ENCODE measurements at places on chromosomes 7 and 10.

GRCh38 chr7:134364619-134365037, 47.9 kb upstream of the SLC35B4 start:
- DNase-seq, result no peak

- no peak for DNase-seq
Observed at GRCh38 chr10:118978316-118978997, 51.1 kb upstream of the NANOS1 start.

DNA sequence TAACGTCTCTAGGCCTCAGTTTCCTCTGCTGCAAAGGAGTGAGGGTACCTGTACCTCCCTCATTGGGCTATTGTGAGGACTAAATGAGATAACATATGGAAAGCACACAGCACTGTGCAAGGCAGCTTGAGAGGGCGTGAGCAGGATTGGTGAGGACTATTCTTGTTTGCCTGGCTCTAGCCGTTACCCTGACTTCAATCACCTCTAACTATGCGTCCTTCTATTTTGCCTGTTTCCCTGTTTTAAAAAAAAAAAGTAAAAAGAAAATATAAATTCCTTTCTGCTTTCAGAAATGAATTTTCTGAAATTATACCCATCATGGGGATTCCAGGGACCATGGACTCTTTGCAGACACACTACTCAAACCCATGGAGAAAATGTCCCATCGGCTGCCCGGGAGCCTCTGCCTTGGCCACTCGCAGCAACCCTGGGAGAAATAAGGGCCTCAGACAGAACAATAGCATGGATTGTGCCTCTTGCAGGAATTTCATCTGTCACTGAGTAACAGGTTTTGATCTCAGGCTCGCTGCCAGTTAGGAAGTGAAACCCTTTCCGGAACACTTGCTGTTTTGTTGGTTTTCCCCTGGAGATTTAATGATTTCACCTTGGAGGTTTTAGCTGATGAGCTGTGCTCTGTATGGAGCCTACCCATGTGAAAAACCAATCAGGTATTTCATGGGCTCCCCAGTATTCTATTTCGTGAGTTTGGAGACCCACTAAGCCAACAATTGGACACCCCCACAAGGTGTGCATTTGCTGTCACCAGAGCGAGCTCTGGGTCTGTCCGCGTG, 55.6 kb downstream of the STEAP1B start:
- DNase-seq, result no peak

DNA sequence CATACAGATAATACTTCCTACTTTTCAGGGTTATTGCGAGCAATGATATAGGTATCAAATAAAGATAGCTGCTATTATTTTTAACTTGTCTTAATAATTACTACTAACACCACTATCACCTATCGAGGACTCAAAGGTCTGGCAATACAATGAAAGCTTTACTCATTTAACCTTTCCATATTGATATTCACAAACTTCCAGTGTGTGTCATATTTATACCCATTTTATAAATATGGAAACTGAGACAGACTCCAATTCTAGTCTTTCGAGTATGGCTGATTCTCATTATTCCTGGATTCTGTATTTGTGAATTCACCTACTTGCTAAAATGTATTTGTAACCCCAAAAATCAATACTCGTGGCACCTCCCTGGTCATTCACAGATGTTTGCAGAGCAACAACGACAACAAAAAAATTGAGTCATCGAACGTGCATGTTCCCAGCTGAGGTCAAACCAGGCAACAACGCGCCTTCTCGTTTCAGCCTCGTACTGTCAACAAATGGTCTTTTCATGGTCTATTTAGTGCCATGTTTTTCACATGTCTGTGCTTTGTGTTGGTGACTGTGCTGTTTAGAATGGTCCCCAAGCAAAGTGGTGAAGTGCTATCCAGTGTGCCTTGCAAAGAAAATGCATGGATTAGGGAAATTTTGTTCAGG, 51.7 kb downstream of the SMURF1 start:
- no peak for DNase-seq

DNA sequence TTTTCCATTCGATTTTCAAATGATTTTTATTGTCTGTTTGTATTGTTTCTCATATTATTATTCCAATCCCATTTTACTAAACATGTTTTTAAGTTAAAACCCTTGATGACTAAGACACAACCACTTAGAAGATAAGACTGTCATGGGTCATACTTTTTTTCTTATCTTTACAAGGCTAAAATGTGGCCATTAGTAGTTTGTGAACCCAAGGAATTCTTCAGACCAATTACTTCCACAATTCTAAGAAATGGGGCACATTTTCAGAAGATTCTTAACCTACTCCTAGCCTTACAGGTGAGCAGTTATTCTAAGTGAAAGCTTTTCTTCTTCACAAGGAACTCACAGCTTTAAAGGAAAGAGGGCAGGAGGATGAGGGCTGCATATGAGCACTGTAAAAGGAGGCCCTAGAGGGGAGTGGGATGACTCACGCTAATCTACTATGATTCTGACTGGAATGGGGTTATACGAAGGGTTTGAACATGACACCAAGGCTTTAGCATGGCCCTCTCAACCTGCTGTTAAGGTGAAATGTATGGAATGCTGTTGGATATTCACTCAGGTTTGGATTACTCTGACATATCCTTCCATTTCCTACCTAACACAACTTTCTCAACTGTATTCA, 81.0 kb downstream of the SORCS1 start:
- DNase-seq, result no peak

DNA sequence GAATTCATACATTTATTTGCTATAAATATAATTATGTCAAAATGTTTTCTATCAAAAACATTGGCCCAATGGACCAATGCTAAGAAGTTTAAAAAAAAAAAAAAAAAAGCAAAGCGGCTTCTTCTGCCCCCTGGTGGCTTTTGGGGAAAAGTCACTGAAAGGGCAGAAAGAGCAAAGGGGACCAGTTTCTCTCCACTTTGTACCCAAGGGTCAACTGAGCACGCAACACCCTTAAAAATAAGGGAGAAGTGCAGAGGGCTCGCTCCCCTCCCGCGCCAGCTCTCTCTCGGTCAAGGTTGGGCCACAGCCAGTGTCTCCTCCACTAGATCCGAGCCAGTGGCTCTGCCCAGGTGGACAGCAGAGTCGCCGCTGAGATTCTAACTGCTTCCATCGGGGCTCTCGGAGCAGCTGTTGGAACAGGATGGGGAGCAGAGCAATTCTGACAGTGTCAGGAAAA, 136.4 kb upstream of the FGFR2 start:
- peak; percentile 20 for DNase-seq

GRCh38 chr10:112362833-112363232, 11.1 kb upstream of the ACSL5 start:
- DNase-seq, result no peak

DNA sequence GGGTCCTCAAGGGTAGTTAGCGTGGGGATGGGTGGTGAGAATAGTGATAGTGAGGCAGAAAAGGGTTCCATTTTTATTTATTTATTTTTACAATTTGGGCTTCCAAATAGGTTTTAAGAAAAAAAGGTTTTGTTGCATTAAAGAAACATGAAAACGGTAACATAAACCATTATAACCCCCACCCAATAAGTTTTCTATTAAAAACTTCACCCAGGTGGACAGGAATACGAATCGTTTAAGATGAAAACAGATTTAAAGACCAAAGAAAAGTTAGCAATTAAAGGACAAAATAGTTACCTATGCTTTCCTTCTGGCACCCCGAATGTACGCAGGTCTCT, 78.7 kb downstream of the ZFAND4 start:
- DNase-seq, result no peak

DNA sequence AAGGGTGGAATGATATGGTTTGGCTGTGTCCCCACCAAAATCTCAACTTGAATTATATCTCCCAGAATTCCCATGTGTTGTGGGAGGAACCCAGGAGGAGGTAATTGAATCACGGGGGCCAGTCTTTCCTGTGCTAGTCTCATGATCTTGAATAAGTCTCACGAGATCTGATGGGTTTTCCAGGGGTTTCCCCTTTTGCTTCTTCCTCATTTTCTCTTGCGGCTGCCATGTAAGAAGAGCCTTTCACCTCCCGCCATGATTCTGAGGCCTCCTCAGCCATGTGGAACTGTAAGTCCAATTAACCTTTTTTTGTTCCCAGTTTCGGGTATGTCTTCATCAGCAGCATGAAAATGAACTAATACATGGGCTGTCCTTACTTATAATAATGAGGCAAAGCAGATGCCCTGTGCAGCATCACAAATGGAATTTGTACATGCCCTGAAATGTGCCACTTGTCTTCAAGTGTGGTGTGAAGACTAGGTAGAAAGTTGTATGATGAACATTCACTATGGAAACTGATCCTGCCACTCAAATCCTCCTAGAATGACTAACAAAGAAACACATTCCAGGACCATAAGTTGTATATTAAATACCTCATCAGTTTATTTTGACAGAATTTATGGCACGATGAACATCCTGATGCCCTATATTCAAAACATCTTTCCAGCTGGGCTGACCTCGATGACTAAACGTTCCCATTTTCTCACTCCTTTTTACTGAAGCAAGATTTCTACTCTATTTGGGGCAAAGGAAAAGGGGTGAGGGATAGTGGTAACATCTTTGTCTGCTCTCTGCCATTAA, 122.8 kb upstream of the CTTNBP2 start:
- no peak for DNase-seq

DNA sequence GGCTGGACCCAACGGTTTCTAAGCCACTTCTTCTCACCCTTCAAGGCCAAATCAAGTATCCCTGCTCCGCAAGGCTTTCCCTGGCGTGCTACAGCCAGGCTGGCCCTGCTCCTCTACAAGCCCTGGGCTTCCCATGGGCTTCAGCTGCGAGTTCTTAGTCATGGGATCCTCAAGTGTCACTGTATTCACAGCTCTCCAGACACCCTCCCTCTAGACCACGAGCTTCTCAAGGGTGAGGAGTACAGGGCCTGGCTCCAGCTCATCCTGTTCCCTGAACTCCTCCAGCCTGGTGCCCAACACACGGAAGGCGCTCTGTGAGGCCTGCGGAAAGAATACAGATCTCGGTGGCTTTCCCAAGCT, 38.8 kb downstream of the FAM53B start:
- no peak for DNase-seq

GRCh38 chr10:43648095-43648397, 635 bp downstream of the ZNF32 start:
- DNase-seq, result no peak

DNA sequence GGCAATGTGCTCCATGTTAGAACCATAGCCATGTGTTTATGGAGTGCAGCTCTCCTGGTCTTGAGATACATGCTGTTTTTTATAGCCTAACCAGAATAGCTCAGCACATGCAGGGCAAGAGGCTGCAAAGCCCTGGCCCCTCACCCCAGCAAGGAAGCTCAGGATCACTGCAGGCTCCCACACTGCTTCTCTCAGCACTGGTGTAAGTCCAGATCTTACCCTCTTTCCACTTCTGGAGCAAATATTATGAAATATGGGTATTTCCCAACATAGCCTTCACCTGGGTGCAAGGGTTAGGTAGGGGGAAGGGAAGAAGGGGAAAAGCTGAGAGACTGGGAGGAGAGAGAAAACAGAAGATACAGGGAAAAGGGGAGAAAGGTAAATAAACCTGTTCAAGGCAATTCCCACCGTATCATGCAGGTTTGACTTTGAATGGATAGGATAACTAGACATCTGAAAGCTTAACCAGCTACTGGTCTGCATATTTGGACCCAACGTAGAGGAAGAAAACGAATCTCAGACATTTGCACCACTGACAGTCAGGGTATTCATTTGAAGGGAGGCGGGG, 19.7 kb downstream of the SKIDA1 start:
- no peak for DNase-seq

DNA sequence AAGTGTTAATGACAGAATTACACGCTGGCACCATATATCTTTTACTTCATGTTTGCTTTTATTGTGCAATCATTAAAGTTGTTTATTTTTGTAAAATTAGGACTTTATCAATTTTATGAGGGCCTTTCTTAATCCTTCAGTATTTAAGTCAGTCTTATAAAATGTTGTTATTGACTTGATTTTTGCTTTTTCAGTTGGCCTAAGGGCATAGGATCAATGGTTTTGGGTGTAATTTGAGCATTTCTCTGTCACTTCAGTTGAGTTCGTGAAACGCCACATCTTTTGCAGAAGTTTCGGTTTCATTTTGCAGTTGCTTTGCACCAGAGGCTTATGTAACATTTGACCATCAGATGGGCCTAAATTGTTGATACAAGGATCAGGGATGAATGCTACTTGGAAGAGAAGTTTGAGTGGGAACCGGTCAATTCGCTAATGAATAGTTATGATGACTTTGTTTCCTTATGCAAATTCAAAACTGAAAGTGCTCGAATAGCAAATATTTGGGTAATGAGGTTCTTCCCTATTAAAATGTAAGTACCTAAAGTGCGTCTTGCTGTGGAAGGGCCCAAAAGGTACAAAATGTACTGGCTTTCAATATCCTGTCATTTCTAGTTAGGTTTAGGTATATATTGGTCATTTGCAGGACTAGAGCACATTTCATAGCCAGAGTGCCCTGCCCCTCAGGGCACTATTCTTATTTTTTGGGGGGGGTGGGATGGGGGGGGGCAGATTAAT, 340.9 kb downstream of the LRMDA start:
- DNase-seq, result no peak

DNA sequence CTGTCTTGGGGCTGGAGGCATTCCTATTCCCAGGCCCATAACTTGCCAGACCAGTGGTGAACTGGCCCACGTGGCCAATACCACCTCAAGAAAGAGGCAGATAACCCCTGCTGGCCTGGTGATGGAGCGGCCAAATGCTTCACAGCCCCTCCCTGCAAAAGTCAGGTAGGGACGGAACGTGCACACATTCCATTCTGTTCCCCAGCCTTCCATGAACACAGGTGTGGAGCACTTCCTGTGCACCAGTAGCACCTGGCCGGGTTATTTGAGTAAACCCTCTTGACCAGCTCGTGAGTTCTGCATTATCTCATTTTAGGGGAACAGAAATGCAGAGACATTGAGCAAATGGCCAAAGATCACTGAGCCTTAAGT, 134.4 kb downstream of the SH3PXD2A start:
- DNase-seq, result no peak

- no peak for DNase-seq
Observed at GRCh38 chr10:121553511-121554264, 44.6 kb downstream of the FGFR2 start.

GRCh38 chr7:97623333-97623732, 108.6 kb upstream of the TAC1 start:
- no peak for DNase-seq

DNA sequence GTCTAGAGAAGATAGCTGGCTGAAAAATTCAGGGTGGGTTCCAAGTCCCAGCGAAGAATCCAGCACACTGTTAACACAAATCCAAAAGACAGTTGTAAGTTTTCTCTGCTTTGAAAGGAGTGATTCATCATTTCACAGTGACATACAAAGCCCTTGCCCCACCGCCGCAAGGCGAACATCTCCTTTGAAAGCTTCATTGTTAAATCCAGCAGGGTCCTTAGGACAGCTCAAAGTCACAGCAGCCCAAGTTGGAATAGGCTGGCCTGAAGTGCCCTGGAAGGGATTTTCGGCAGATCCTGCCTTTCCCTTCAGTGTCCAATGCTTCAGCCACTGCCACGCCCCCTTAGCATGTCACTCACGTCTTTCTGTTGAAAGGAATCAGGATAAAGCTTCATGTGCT, 526.1 kb downstream of the CALN1 start:
- DNase-seq, result no peak

Measured in activated T-cell treated with anti-CD3 and anti-CD28 coated beads, Interleukin-2, amount 50 U/mL, for 48 hours (primary cell).